Hepatocyte (in vitro differentiated cells): ENCODE measurements at places on chromosomes 4 and X. TPM values are rescaled to one million over a fixed set of nuclear protein-coding genes. Genes with fewer than 3 reads are reported as not detected.

Gene FAT4
- total RNA-seq: 59.5 and 61.8 TPM in 2 replicates

Gene MOB1B
- total RNA-seq: 20.6 and 23.5 TPM in 2 replicates

DNA sequence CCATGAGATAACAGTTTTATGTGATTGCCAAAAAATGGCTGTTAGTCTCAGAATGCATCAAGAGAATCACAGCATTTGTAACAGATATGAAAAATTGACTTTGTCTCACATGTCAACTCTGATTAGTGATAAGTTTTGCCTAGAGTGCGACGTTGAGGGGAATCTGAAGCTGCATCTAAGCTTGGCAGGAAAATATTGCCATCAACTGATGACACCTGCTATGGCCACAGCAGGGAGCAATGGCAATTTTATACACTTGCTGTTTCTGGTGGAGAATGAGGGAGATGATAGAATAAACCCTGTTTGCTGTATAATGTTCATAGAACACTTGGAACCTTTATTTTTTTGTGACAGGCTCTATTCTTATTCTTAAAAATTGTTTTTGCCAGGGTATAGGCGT is 205.4 kb upstream of the GNPDA2 start:
- no peaks in the 10 kb centered on the region for H3K27me3 ChIP-seq
- no peaks in the 10 kb centered on the region for H3K4me1 ChIP-seq
- H3K27ac ChIP-seq: no peak overlapping the region
- H3K36me3 ChIP-seq: no peaks in the 10 kb centered on the region
- no peak for DNase-seq

Gene DGKK
- 0.36 and 0.40 TPM in 2 replicates for total RNA-seq

DNA sequence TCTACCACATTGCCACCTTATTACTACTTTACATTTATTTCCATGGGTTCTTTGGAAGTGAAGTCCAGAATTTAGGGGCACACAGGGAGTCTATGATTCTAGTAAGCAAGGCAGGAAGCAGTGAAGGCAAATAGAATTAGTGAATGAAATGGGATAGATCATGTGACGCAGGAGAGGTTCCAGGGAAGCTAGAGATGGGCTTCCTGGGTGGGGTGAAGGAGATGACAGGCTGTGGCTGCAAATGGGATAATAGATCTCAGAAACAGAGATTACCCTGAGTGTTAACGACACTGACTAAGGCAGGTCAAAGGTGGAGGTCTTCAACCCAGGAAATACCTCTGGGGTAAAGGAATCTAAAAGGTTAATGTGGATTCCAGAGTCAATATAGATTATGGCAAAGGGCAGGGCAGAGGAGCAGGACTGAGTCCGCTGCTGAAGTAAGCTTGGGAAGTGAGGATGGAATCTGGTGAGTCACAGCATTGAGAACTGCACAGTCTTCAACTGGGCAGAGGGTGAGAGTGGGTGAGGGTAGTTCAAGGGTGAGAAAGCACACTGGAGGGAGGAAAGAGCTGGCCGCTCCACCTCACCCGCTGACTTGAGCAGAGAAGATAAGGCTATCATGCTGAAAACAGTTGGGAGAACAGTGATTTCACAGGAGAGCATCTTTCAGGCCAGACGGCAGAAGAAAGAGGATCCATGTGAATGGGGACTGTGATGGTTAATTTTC is 70.8 kb downstream of the ANXA3 start:
- H3K36me3 ChIP-seq: no peaks in the 10 kb centered on the region
- H3K27me3 ChIP-seq: no peaks in the 10 kb centered on the region
- DNase-seq: peak; percentile 69
- peak overlapping the region; percentile 80 for H3K27ac ChIP-seq
